ENCODE measurements at places on chromosomes 7 and 10.

DNA sequence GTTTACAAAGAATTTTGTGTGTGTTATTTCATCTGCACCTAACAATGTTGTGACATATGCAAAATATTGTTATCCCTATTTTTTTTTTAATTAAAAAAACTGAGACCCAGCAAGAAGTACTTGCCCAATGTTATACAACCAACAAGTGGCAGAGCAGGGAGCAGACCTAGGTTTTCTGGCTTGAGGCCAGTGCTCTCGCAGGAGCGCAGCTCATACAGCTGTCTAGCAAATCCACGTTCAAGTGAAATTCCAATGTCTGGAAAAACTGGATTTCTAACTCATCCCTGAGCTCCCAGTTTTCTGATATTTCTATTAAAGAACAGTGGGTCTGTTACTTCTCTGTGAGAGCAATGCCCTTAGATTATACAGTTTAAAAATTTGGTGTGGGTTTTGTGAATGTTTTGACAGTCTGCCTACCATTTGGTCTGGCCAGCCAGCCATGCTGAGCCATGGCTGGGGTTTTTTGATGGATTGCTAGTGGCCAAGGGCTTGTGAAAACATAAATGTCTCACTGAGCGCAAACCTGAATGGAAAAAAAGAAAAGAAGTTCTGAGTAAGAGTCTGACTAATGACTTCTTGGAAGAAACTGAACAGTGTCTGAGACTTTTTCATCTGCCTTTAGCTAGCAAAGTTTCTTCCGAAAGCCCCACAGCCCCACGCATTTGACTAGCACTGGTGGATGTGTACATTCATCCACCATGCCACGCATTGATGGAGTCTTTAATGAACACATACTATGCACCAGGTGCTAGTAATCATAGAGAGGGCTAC is 15.4 kb upstream of the PRF1 start:
- no peak for DNase-seq

- DNase-seq = no peak
These were observed 82.8 kb downstream of the TES start for GRCh38 chr7:116293139-116293538.

DNA sequence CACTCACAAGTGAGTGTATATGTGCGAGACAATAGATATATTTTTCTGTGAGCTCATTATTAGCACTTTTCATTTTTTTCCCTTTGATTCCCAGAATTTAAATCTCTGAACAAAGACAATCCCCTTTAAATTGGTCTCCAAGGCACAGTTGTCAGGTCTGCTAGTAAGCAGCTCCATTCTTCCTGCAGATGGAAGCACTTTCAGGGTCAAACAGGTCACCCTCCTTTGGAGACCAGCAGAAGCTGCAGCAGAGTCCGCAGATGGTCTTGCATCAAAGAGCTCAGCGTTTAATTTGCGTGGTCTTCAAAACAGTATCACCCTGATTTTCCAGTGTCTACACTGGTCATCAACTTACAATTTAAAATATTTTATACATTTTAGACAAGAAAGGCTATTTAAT is 543.8 kb downstream of the ARL4A start:
- DNase-seq = no peak

DNA sequence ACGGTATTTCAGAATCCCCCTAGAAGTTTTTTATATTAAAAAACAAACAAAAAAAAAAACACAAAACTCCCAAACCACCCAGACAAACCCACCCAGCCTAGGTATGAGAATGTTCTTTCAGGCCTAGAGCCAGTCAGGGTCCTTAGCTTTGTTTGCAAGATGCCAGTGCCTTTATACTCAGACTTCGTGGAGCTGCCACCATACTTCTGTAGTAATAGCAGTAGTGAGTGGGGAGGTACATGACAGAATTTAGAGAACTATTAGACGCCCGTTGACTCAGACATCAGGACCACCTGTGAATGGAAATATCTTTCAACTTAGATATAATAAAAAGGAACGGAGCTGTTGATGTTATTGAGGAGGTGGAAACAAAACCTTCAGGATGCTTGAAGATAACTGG is 138.2 kb upstream of the MKLN1 start:
- no peak for DNase-seq

- DNase-seq = no peak
These were observed 362.9 kb upstream of the ZNF32 start for GRCh38 chr10:44011603-44011981.

Measured in mucosa of descending colon (tissue), 3 donors.